ENCODE measurements at places on chromosomes 11 and 22.

DNA sequence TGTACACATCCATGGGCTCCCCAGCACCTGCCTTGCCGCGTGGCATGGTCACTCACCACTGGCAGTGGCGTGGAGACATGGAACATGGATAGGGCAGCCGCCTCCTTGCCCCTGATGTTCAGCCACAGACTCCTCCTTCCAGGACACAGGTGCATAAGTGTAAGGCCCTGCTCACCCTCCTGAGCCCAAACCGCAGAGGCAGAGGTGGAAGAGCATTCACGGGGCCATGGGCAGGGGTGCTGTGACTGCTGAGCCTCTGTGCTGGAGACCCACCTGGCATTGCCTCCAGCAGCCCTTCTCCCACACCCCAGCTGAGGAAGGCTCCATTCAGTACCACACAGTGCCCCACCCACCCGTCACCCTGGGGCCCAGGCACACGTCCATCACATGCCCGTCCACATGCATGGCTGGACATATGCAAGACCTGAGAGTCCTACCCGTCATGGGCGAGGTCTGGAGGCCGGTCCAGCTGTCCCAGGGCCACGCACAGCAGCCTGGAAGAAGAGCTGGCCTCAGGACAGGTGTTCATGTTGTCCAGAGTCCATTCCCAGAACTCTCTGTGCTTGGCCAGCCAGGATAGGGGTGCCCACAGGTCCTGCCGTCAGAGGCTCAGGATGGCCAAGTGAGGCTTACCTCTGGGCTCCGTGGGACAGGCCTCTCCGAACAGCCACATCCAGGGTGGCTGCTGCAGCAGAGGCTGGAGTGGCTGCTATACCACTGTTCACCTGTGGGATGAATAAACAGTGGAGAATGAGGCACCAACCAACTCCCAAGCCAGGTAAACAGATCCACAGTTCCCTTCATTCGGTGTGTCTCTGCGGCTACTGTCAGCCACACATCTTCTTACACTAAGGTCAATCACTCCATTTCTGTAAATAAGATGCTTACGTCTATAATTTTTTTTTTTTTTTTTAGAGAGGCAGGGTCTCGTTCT, 1.7 kb upstream of the TUBGCP6 start:
- no peak for DNase-seq

GRCh38 chr11:70176940-70177689, 26.0 kb upstream of the FADD start:
- peak; percentile 52 for DNase-seq

DNA sequence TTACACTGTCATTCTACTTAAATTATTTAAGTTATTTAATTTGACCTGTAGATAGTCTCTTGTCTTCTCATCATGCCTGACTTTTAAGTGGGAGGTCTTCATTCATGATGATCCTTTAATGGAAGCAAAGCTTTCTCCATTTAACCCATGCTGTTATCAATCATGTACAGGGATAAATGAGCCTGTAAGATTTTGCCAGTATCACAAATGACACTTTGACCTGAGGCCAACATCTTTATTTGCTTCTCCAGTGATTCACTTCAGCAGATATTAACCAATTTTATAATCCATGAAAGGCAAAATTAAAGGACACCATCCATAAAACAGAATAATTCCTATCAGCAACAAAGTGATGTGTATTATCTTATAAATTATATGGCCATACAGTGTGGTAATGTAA, 7.7 kb downstream of the CCDC73 start:
- no peak for DNase-seq

DNA sequence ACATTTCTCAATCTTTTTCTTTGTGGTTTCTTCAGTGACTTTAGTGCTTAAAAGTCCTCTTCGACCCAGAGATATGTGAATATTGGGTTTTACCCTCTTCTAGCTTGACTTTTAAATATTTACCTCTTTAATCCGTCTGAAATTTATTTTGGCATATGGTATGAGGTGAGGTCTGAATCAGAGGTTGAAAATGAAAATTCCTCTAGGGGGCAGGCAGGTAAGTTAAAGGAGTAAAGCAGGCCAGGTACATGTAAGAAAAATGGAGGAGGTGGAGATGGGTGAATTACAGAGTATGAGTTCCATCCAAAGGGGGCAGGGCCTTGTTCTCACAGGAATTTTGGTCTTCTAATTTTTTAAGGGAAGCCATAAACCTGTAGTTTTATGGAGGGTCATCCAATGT, 263.8 kb upstream of the NARS2 start:
- no peak for DNase-seq

GRCh38 chr22:44620841-44621257, 81.2 kb upstream of the PRR5 start:
- no peak for DNase-seq

GRCh38 chr11:13292970-13293369, 15.4 kb downstream of the BMAL1 start:
- no peak for DNase-seq

DNA sequence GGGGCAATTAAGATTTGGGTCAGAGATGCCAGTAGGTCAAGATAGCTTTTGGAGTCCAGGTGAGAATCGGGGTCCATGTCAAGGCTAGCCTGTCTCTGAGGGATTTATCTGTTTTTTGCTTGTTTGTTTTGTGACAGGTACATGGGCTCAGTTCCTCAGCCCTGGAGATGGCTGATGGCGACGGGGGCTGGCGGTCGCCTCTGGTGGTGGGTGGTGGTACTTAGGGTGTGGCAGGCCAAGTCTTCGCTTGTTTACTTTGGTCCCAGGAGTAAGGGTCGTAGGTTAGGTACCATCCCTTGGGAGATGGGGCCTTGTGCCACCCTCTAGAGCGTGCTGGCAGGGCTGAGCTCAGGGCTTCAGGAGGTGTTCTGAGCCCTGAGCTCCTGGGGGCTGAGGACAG, 4.7 kb downstream of the SLC25A45 start:
- no peak for DNase-seq

- DNase-seq = no peak
Measured at GRCh38 chr11:93718057-93718563, 23.2 kb downstream of the TAF1D start.

- DNase-seq = no peak
Measured at GRCh38 chr11:30938171-30938570, 352.0 kb upstream of the MPPED2 start.

- DNase-seq = no peak
Measured at GRCh38 chr11:46162700-46163099, 41.4 kb upstream of the PHF21A start.

DNA sequence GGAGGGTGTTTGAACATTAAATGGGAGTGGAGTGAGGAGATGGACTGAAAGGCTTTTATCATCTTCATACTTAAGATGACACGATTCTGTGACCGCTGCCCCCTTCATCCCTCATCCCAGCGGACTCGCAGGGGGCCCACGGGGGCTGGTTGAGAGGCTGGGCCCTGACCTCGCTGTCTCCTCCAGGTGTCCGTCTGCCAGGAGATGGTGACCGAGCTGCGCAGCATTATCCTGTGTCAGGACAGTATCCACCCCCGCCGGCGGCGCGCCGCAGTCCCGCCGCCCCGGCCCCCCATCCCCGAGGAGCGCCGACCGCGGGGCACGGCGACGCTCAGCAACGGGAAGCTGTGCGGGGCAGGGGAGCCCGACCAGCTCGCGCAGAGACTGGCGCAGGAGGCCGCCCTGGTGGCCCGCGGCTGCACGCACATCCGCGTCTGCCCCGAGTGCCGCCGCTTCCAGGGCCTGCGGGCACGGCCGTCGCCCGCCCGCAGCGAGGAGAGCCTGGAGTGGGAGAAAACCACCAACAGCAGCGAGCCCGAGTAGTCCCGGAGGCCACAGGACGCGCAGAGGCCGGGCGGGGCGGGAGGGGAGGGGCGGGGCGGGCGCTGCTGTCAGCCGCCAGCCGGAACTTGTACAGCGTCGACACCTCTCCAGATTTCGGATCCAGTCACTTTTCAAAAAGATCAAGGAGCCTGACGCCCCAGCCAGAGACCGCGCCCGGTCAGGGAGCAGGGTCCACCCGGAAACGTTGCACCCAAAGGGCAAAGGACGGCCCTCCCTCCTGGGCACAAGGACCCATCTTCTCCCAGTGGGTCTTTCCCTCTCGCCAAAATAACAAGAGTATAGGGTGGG, 38.0 kb upstream of the TBCEL start:
- peak; percentile 39 for DNase-seq

GRCh38 chr11:90593099-90593498, 370.2 kb upstream of the CHORDC1 start:
- DNase-seq = no peak
